ENCODE measurements at places on chromosomes 6 and 20.

- no peak for DNase-seq
Observed at GRCh38 chr6:86888301-86888700, 49.0 kb upstream of the HTR1E start.

- no peak for DNase-seq
Observed at GRCh38 chr20:16555754-16556153, 17.5 kb downstream of the KIF16B start.

- DNase-seq = no peak
Observed at GRCh38 chr6:121335087-121336008, 1.1 kb upstream of the TBC1D32 start.

DNA sequence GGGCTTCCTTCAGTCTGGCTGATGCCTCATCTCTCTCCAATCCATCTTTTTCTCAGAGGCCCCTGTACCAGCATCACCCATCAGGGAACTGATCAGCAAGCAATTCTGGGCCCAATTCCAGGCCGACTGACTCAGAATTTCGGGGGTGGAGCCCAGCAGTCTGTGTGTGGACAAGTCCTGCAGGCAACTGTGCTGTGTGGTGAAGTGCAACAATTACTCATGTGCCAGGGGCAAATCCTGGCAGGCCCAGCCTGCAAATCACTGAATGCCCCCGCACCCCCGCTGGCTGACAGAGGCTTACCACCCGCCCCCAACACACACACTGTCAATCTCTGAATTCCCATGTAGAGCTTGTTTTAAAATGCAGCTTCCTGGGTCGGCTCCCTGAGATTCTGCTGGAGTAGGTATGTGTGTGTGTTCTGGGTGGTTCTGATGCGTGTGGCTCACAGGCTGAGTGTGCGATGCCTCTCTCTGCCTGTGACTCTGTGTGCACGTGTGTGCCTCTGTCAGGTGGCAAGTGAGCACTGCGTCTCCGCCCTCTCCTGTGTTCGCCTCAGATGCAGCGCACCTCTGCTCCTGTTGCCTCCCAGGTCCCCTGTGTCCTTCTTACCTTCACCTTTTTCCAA, 45.4 kb downstream of the SSR1 start:
- DNase-seq = no peak

- DNase-seq = no peak
Observed at GRCh38 chr20:34165018-34165619, 53.1 kb upstream of the EIF2S2 start.

All from WERI-Rb-1 (cell line).